NCI-H2081 (cell line): ENCODE measurements at places on chromosomes 11 and 22.
A peak's percentile ranks its signal among the peaks of the same experiment; 100 is the strongest.

DNA sequence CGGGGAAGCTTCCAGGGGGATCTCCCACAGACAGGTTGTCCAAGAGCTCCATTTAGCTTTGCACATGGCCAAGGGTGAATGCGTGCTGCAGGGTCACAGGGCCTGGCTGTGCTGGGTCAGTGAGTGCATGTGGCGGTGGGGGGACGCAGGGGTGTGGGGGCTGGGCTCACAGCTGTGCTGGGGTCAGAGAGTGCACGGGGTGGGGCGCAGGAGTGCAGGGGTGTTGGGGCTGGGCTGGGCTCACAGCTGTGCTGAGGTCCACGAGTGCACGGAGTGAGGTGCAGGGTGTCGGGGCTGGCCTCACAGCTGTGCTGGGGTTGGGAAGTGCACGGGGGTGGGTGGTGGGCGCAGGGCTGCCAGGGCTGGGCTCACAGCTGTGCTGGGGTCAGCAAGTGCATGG lies 557.7 kb downstream of the BRD1 start:
- DNase-seq = no peak

DNA sequence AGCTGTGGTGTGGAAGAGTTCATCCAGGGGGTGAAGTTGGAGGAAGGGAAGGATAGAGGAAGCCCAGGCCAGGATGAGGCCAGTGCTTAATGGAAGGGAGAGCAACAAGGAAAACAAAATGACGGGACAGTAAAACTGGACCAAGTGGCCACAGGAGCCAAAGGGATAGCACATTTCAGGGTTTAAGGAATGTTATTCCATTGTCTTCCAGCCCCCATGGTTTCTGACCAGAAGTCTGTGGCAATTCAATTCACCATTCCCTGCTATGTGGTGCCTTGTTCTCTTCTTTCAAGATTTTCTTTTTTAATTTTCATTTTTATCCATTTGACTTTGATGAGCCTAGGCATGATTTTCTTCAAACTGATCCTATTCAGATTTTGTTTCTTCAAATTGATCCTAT lies 22.5 kb downstream of the IGF2 start:
- no peak for DNase-seq

- no peak for DNase-seq
Observed at GRCh38 chr11:72321381-72321996, 77.5 kb upstream of the PHOX2A start.

- DNase-seq = no peak
Observed at GRCh38 chr11:65298655-65299179, 15.9 kb upstream of the CDC42EP2 start.

- peak; percentile 79 for DNase-seq
Observed at GRCh38 chr11:123246749-123247495, 51.9 kb upstream of the CLMP start.
